ENCODE measurements at places on chromosomes 6 and 20.

DNA sequence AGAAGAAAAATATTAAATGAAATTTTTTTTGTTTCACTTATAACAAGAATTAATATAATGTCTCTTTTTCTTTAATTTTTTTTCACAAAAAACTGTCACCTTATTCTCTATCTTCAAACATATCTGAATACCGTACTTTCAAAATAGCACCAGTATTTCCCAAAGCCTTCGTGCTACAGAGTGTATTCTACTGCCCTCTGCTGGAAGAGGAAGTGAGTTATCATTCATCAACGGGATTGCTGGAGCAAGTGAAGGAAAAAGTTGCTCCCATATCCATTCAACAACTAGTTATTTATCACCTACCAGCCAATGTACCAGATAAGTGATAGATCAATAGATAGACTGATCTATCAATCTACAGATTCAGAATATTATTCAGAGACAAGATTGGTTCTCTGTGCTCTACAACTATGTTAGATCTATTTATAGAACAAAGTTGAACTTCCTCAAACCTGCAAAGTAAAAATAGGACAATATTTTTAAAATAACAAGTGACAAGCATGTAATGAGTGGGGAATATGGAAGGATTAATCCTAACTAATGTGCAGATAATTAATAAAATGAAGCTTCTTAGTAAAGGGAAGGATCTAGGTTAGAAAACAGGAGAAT is 26.7 kb upstream of the TFAP2B start:
- DNase-seq, result peak; percentile 32

GRCh38 chr6:52345311-52345710 is 16.6 kb upstream of the PAQR8 start:
- DNase-seq, result no peak

DNA sequence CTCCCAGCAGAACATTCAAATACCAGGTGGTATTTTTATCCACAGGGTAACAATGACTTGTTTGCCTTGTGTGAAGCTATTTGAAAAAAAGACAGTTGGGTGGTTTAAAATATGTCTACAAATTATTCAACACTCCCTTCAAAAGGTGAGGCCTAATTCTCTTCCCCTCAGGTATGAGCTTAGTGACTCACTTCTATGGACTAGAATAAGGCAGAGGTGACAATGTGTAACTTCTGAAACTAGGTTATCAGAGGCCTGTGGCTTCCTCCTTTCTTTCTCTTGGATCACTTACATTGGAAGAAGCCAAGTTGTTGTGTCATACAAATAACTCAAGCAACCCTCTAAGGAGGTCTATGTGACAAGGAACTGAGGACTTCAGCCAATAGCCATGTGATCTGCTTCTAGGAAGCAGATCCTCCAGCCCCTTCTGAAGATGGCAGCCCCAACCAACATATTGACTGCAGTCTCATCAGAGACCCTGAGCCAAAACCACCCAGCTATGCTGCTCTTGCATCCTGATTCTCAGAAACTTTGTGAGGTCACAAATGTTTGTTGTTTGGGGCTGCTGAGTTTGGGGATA is 102.6 kb downstream of the SNAP25 start:
- no peak for DNase-seq

DNA sequence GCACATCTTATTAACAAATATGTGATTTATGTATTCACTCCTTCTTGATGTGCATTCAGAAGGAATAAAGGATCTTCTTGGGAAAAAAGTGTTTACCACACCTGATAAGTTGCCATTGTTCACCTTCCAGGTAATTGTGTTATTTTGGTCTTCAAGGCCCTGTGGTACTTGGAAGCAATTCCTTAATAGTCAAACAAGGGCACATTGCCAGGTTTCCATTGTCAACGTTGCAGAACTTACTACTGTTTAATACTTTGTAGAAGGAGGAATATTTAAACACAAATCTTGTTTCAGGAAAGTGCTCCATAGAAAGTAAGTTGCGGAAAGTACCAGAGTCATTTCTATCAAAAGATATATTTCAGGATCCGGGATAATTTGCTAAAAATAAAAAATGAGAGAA is 129.5 kb upstream of the SGK1 start:
- DNase-seq, result peak; percentile 46

- DNase-seq, result no peak
These were observed 94.4 kb downstream of the FAM217A start for GRCh38 chr6:3984494-3984893.

DNA sequence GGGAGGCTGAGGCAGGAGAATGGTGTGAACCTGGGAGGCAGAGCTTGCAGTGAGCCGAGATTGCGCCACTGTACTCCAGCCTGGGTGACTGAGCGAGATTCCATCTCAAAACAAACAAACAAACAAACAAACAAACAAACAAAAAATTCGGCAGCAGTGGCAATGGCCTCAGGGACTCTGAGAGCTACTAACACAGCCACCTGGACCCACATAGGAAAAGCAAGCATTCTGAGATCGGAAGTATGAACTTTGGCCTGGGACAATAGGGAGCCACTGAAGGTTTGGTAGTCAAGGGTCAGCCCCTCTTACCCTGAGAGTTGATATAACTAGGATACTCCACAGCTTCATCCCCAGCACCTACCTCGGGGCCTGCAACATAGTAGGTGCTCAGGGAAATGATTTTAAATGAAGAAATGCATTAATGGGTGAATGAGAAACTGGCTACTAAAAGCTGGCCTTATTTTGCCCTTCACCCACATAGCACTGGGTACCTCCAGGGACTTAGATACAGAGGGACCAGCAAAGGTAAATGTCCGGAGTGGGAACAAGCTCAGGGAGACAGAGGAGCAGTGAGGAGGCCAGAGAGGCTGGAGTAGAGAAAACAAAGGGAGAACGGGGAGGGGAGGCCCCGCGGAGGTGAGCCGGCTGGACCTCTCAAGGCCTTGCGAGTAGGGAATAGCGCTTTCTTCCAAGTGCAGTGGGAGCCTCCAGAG is 46.6 kb upstream of the PTGIS start:
- DNase-seq, result no peak

GRCh38 chr20:47682028-47682783 is 103.1 kb downstream of the SULF2 start:
- peak; percentile 75 for DNase-seq

DNA sequence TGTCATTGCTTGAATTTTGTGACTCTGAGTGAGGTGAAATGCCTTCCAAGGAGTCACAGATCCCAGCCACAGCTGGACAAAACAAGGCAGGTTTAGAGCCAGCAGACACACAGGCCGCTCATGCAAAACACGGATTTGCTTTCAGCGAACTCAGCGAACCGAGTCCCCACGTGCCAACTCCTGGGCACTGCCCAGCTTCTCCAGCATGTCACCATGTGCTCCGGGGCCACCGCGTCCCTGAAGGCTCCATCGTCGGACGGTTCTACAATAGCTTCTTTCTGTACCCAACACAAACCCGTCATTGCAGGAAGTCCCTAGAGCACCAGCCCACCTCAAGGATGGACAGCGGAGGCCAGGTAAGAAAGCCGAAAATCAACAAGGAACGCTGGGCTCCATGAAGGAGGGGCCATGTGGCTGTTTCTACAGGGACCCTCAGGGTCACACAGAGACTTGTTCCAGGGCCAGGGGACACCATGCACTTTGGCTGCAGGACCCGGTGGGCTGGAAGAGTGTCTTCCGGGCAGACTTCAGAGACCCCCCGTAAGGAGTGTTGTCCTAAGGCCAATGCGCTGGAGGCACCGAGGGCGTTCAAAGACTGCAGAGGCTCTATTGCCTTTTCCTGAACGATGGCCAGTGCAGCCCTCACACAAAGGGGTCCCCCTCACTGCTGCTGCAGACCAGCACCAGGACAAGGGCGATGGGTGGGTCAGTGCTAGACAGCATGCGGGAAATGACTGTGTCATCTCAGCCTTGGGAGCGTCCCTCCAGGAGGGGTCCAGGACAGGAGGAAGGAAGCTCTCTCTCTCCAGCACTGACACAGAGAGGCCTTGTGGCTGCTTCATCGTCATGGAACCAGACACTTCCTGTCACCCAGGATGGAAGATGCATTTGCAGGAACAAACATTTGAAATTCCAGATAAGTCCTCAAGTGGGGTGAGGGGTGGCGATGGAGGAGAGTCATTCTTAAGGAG is 19.8 kb downstream of the DACT2 start:
- no peak for DNase-seq

- no peak for DNase-seq
These were observed 70.8 kb downstream of the PYGB start for GRCh38 chr20:25318471-25319240.

DNA sequence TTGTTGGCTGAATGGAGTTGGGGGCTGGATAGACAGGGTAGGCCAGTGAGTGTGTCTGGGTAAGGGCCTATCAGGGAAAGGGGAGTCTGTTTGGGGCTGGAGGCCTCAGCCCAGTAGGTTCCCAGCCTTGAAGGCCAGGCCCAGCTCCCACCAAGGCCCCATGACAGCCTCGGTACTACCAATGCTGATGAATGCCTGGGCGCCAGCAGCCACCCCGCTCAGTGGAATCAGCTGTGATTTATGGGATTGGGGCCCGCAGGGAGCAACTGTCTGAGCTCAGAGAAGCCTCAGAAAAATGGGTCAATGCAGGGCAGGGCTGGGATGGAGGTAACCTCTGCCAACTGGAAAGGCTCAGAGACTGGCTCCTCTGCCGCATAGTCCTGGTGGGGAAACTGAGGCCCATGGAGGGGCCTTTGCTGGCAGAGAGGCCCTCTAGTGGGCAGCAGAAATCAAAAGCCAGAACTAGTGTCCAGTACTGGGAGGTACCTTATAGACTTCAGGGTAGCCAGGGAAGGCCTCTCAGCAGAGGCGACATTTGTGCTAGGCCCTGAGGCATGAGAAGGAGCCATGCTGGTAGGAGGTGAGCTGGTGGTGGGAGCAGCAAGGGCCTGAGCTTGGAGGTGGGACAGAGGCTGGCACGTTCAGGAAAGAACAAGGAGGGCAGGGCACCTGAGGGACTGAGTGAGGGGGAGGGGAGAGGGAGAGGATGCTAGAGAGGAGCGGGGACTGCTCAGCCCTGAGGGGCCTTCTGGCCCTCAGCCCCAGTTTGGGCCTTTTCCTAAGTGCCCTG is 36.4 kb downstream of the DLGAP4 start:
- no peak for DNase-seq

DNA sequence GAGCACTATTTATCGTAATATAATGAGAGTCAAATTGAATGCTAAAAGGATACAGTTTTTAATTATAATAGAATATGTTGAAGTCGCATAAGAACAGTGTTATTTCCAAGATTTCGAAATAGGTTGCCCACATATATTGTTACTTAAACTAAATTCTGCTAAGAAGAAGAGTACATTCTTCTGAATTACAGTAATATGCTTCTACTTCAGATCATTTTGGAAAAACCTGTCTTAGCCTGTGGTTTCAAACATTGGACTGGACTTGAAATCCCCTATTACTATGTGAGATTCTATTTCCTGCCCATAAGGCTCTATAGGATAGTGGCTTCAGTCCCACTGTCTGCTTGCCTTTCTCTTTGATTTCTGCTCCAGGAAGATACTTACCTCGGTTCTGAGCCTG is 137.2 kb downstream of the B3GAT2 start:
- no peak for DNase-seq

DNA sequence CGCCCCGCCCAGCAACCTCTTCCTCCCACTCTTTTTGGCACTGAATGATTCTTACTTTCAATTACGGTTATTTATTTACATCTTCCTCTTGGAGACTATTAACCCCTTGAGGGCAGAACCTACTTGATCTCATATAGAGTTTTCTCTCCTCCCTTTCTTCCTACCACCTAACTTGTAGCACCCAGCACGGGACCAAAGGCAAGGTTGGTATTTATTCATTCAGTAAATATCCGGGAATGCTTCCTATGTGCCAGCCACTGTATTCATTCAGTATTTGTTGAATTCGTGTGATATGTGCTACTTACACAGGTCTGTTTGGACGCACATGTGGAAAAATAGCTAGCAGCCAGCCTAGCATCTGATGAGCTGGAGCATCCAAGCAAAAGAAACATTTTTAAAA is 1.3 kb upstream of the CNKSR3 start:
- no peak for DNase-seq

GRCh38 chr20:63036291-63036690 is 29.5 kb upstream of the BHLHE23 start:
- DNase-seq, result no peak

DNA sequence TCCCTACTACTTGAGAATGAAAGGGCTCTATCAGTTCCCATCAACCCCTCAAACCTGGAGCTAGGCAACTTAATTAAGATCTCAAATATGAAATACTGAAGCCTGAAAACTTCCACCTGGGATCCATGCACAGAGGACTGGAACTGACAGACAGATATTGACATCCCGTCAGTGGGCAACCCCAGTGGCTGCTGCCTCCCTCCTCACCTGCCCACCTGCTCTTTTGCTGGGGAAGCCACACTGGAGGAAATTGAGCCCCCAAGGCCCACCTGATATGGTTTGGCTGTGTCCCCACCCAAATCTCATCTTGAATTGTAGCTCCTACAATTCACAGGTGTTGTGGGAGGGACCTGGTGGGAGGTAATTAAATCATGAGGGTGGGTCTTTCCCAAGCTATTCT is 192.8 kb downstream of the LRFN2 start:
- no peak for DNase-seq

DNA sequence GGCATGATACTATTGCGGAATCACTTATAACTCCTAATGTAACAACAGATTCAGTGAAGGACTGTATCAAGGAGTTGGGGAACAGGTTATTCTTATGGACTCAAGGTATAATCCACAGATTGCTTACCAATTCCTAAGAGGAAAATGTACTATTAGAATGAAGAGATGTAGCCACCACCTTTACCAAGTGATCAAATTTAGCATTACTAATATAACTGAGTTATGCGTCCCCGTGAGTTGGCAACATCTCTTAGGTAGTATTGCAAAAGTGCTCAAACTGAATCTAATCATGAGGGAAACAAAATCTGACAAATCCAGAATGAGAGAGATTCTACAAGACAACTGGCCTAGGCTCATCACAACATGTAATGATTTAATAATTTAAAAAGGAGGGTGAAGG is 777 bp upstream of the SNRNP48 start:
- no peak for DNase-seq

- DNase-seq, result no peak
These were observed 37.1 kb downstream of the MYLK4 start for GRCh38 chr6:2713473-2714110.

DNA sequence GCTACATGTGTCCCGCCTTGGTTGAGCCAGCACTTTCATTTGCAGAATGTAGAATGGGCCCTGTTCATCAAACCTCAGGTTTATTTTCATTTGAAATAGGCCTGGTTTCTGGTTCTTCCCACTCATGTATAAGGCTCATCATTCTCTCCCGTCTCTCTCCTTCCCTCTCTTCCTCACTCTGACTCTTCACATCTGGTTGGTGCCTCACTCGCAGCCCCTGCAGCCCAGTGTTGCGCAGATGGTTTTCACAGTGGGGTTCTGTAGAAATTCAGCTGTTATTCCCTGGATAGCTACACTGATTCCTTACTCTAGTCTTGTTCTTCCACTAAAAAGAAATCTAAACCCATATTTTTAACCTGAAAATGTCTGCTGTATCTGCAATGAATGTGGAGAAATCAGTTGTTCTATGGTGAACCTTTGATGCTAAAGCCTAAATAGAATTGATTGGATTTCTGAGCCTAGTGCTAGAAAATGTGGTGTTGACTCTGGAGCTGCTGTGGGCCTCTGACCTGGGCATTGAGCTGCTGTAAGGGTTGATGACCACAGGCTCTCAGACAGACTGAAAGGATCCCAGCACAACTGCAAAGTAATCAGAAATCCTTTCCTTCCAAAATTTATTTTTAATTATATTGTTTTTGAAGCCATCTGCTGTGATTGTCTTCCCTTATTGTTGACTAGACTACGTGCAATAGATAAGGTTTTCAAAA is 150.3 kb downstream of the TMEM242 start:
- DNase-seq, result no peak
